Activated T-helper 2 cell treated with anti-CD3 and anti-CD28 coated beads, Interferon-gamma antibody, Interleukin-2, Interleukin-4, amounts not matched to agents 10 μg/mL and 5 μg/mL and 100 μg/mL, durations not matched to agents 14 hours and 24 hours and 36 hours (primary cell): ENCODE measurements at places on chromosomes 1 and 21.

DNA sequence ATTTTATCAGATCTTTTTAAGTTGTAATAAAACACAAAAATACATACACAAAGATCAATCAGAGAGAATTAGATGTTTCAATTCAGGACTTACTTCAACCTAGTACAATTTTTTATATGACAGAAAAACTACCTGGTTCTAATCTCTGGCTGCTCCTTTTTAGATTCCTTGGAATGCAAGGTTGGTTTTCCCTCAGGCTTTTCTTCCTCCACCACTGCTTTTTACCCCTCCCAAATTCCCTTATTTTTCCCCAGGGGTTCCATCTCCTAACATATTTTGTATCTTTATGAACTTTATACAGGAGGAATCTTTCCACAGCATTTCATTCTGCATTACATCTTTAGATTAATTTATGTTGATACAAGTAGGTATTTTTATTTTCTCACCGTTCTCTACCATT, 33.2 kb downstream of the PIK3R3 start:
- peaks cover 13% of the 10 kb centered on the region for H3K4me1 ChIP-seq
- H3K36me3 ChIP-seq = no peaks in the 10 kb centered on the region
- H3K27ac ChIP-seq = no peak overlapping the region

- no peaks in the 10 kb centered on the region for H3K36me3 ChIP-seq
- H3K27me3 ChIP-seq = peaks cover 8% of the 10 kb centered on the region
- H3K4me1 ChIP-seq = peaks cover 7% of the 10 kb centered on the region
- DNase-seq = no peak
- no peak overlapping the region for H3K27ac ChIP-seq
- H3K4me3 ChIP-seq = no peak overlapping the region
Observed at GRCh38 chr21:43196826-43197225, 28.0 kb downstream of the CRYAA start.

DNA sequence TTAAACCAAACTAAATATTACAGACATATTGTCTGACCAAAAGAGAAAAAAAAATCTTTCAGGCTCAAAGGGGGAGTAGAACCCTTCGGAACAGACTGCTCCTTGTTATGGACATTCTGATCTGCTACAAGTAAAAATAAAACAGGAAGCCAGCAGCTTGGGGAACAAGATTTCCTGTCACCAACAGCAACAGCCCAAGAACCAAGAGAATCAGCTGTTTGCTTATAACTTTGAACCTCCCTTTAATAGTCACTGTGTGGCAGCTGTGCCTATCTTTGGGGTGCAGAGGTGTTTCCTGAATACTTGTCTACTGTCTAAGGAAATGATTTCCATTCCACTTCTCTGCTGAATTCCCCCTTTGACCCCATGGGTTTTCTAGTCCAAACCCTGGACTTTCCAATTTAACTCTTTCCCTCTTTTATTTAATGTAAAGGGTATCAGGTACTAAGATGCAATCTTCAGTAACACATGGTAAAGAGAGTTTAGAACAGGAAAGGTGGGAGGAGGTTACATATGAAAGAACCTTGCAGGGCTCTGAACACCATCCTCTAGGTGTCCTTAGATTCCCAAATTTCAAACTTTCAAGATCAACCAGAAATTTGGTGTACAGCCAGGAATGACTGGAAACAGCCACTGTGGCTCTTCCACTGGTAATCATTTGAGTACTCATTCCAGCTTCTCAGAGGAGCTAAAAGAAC, 38.6 kb downstream of the GPR3 start:
- H3K27ac ChIP-seq = peak overlapping the region; percentile 62
- peaks cover 35% of the 10 kb centered on the region for H3K36me3 ChIP-seq
- DNase-seq = no peak

DNA sequence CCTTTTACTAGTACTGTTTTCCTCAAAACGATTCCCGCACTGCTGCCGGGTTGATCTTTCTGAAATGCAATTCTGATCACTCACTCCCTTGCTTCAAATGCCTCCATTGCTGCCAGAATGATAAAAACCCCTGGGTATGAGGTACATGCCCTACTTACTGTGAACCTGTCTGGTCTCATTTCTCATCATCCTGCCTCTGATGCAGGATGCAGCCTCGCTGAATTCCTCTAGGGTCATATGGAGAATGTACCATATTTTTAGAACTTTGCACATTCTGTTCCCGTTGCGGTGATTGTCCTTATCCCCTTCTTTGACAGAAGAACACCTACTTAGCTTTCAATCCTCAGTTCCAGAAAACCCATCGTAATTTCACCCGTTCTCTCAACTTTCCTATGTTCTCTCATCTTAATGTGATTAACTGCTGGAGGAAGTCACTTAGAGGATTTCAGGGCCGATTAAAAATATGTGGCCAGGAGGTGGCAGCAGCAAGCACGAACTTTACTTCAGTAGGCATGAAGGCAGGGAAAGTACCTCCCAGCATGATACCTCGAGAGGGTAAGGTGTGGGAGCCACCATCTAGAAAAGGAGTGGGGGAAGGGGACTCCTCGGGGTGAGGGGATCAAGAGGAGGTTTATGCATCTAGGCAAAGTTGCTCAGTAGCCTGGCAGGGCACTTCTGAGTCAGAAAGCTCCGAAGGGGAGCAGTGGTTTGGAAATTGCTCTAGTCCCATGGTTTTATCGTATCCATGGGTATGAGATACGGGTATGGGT, 361.5 kb upstream of the ZP4 start:
- no peak overlapping the region for H3K4me3 ChIP-seq
- no peaks in the 10 kb centered on the region for H3K27me3 ChIP-seq
- H3K27ac ChIP-seq = no peak overlapping the region
- H3K36me3 ChIP-seq = no peaks in the 10 kb centered on the region
- DNase-seq = no peak

DNA sequence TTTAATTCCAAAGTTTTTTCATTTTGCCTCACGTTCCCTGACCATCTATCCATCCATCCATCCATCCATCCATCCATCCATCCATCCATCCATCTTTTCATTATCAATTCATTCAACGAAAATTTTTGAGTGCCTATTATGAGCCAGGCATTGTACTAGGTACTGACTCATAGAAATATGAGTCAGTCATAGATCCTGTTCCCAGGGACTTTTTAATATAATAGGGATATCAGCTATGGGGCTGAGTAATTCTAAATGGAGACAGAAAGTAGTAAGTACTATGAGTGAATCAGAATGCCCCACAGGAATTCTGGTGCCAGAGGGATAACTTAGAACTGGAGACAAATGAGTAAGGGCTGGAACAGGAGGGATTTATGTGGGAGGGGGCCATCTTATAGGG, 49.8 kb upstream of the GNG12 start:
- no peaks in the 10 kb centered on the region for H3K4me1 ChIP-seq
- DNase-seq = no peak
- H3K27ac ChIP-seq = no peak overlapping the region
- no peak overlapping the region for H3K4me3 ChIP-seq
- peaks cover 10% of the 10 kb centered on the region for H3K27me3 ChIP-seq

GRCh38 chr21:31222142-31222541, 121.9 kb downstream of the TIAM1 start:
- H3K4me3 ChIP-seq = no peak overlapping the region
- DNase-seq = no peak
- H3K27me3 ChIP-seq = no peaks in the 10 kb centered on the region

DNA sequence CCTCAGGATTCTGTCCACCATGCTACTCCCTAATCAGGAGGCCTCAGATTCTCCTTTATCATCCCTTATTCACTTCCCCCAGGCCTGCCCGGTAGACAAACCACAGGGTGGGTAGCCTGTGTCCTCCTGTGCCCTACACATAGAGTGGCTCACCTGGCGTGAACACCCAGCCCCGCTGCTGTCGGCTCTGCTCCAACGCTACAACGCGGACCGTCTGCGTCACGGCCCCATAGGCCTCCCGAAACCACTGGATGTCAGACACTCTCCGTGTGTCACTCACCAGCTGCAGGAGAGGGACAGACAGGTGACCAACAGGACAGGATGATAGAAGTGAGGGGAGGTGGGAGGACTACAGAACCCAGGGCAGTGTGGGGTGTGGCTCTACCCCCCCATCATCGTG, 10.3 kb downstream of the PMVK start:
- DNase-seq = no peak
- no peak overlapping the region for H3K27ac ChIP-seq
- H3K4me1 ChIP-seq = peaks cover 9% of the 10 kb centered on the region
- H3K4me3 ChIP-seq = no peak overlapping the region
- H3K27me3 ChIP-seq = no peaks in the 10 kb centered on the region

DNA sequence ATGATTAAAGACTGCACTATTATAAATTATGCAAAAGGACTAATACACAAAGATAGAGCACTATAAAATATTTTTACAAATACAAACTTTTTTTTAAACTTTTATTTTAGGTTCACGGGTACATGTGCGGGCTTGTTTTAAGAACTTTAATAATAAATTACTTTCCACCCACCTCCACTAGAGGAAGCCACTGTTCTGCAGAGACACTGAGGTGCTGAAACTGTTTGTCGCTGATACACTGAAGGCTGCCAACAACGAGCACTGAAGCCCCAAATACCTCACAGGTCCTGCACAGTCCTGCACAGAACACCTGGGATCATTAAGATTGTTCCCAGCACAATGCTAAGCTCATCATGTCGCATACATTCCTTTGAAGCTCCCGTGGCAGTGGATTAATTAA, 19.9 kb downstream of the COA6 start:
- H3K27ac ChIP-seq = no peak overlapping the region
- H3K36me3 ChIP-seq = peaks cover 54% of the 10 kb centered on the region
- peaks cover 6% of the 10 kb centered on the region for H3K4me1 ChIP-seq
- no peak overlapping the region for H3K4me3 ChIP-seq
- no peak for DNase-seq

DNA sequence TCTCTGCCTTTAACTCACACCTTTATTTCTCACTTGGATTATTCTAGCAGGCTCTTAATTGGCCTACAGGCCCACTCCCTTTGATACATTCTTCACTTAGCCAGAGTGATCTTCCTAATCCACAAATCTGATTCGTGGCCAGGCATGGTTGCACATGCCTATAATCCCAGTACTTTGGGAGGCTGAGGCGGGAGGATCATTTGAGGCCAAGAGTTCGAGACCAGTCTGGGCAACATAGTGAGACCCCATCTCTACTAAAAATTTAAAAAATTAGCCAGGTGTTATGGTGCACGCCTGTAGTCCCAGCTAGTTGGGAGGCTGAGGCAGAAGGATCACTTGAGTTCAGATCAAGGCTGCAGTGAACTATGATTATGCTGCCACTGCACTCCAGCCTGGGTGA, 2.1 kb downstream of the ZBTB17 start:
- H3K36me3 ChIP-seq = peaks cover 49% of the 10 kb centered on the region
- peaks cover 35% of the 10 kb centered on the region for H3K4me1 ChIP-seq
- peak overlapping the region; percentile 26 for H3K4me3 ChIP-seq
- no peaks in the 10 kb centered on the region for H3K27me3 ChIP-seq
- DNase-seq = no peak

DNA sequence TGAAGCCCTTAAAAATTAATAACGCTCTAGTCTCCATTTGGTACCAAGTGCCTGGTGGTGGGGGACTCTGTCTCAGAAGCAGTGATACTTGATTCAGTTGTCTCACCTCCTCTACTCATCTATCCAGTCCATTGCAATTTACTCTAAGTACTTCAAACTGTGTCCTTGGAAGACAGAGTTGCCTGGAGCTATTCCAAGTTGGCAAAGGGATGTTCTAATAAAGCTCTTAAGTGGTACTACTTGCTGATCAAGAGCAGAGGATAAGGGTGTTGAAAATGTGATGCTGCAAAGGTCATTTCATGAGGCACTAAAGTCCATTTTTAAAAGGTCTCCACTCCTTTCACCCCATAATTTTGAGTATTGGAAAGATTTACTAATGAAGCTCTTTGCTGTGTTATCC, 142.2 kb downstream of the NFIA start:
- no peak overlapping the region for H3K4me3 ChIP-seq
- H3K27me3 ChIP-seq = peaks cover 14% of the 10 kb centered on the region
- no peak overlapping the region for H3K27ac ChIP-seq
- no peaks in the 10 kb centered on the region for H3K4me1 ChIP-seq
- H3K36me3 ChIP-seq = no peaks in the 10 kb centered on the region

- H3K27ac ChIP-seq = no peak overlapping the region
- H3K4me3 ChIP-seq = no peak overlapping the region
- DNase-seq = no peak
- H3K4me1 ChIP-seq = peaks cover 16% of the 10 kb centered on the region
- no peaks in the 10 kb centered on the region for H3K27me3 ChIP-seq
- peaks cover 56% of the 10 kb centered on the region for H3K36me3 ChIP-seq
Observed at GRCh38 chr1:15876357-15877055, 29.0 kb downstream of the SPEN start.

DNA sequence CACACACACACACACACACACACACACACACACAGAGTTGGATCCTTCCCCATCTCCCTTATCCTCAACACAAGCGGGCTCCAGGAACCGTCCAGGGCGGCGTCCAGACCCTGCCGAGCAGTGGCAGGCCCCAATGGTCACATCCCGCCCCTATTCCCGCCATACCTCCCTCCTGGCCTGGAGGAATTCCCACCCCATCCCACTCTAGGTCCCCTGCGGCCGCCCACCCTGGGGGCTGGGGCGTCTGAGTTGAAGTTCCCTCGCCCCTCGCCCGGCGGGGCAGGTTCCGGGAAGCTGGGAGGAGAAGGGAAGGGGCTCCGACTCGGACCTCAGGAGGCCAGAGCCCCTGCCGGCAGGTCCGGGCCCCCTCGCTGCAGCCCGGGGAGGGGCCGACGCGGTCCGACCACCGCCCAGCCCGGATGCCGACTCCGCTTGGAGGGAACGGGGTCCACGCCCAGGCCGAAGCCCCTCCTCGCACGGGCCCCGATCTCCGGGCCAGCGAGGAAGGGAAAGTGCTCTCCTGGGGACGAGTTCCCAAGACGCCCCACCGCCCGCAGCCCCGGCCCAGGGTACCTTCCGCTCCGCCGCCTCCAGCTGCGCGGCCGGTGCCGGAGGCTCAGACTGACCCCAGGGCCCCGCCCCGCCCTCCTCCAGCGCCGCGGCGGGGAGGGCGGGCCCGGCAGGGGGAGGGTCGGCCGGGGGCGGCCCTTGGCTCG, at the start of gene RHOC:
TSS of gene RHOC (minus strand) at position 623 of the 716 bp plus-strand sequence. CDS start 3,328 bp downstream, outside the sequence.
- peaks cover 45% of the 10 kb centered on the region for H3K4me1 ChIP-seq
- DNase-seq = peak; percentile 44
- H3K36me3 ChIP-seq = peaks cover 17% of the 10 kb centered on the region
- H3K27me3 ChIP-seq = peaks cover 18% of the 10 kb centered on the region
- peak within 1 kb of the TSS; percentile 51 for H3K27ac ChIP-seq
- peak within 1 kb of the TSS; percentile 81 for H3K4me3 ChIP-seq

- no peaks in the 10 kb centered on the region for H3K4me1 ChIP-seq
- H3K36me3 ChIP-seq = no peaks in the 10 kb centered on the region
- H3K27me3 ChIP-seq = peaks cover 78% of the 10 kb centered on the region
- H3K27ac ChIP-seq = no peak overlapping the region
- no peak for DNase-seq
- no peak overlapping the region for H3K4me3 ChIP-seq
Observed at GRCh38 chr1:111988743-111989453, 570 bp downstream of the KCND3 start.

DNA sequence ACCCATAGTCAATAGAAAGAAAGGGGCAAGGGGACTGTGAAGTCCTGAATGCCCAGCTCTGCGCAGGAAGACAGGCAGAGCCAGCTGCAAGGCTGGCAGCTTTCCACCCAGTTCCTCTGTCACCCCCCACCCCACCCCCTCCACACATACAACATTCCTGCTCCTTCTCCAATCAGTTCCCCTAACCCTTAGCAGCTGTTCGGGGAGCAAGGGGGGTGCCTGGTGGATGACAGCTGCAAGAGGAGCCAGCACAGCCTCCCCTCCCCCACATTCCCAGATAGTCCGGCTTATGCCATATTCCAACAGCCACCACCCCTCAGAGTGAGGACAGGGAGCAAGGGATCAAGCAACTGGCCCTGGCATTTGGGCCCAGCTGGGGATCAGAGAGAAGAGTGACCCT, 9.7 kb downstream of the ARHGEF2 start:
- peaks cover 87% of the 10 kb centered on the region for H3K36me3 ChIP-seq
- H3K4me3 ChIP-seq = peak overlapping the region; percentile 36
- H3K27me3 ChIP-seq = no peaks in the 10 kb centered on the region
- DNase-seq = no peak

- no peaks in the 10 kb centered on the region for H3K4me1 ChIP-seq
- no peak for DNase-seq
- H3K27me3 ChIP-seq = no peaks in the 10 kb centered on the region
- no peak overlapping the region for H3K4me3 ChIP-seq
Observed at GRCh38 chr1:163730411-163730821, 408.7 kb downstream of the NUF2 start.
